ENCODE measurements at places on chromosomes 2 and 18.

- DNase-seq = no peak
Measured at GRCh38 chr2:6480514-6480913, 385.2 kb downstream of the CMPK2 start.

- no peak for DNase-seq
Measured at GRCh38 chr2:74481961-74482800, 617 bp downstream of the CCDC142 start.

DNA sequence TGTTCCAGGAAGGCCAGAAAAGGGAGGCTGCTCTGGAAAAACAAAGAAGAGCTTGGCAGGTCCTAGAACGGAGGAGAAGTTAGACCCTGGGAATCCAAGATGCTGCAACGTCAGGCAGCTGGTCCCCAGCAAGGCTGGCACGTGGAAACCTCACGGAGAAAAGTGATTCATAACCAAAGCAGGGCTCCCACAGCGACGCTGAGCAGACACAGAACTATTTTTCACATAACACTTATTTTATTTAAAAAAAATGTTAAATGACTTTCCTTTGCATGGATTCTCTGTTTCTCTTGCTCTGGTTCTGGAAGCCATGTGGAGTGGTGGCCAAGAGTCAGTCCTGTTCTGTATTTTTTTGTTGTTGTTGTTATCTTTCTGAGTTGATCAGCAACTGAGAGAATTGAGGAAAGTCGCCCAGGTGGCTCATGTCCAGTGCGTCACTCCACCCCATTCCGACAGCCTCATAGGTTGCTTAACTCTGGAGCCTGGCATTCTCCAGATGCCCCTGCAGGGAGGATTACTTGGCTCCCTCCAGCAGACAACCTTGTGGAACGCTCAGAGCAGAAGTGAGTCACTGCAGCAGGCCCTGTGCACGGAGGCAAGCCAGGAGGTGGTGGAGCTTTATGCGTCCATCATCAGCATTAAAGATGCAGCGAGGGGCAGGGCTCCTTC lies 229.9 kb upstream of the HDAC4 start:
- DNase-seq = no peak

GRCh38 chr18:76459687-76460350 lies 35.2 kb downstream of the ZNF516 start:
- no peak for DNase-seq

GRCh38 chr18:78542204-78542603 lies 437.4 kb upstream of the SALL3 start:
- no peak for DNase-seq

GRCh38 chr18:41966943-41967342 lies 11.9 kb downstream of the PIK3C3 start:
- no peak for DNase-seq

DNA sequence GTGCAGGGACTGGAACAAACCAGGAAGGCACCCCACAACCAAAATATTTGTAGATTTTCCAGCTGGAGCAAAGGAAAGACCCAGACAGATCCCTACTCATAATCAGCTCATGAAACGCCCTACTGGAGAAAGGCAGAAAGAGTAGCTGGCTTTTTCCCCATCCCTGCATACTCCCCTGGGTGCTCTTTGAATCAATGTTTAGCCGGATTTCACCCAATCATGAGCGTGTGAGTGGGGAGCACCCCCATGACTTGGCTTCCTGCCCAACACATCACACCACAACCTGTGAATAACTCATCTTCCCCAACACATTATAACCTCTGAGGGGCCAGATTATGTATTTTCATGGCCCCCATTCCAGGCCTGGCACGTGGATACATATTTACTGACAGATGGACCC lies 35.1 kb upstream of the SLC14A1 start:
- no peak for DNase-seq

DNA sequence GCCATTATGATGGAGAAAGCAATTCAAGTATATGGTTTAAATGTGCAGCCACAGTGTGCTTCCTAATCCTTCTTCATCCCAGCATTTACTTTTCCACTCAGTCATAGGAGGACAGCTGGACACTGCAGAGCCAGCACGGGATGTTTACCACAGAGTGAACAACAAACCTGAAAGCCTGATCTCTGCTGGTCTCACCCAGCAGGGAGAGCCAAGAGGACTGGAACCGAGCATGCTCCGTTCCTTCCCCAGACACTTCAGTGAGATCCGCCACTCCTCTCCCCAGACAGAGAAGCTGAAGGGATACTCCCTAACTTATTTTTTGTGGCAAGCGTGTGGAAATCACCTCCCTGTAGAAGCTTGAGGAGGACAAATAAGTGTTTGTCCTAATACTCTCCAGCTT lies 23.2 kb upstream of the GORASP2 start:
- DNase-seq = no peak

GRCh38 chr2:40367652-40368051 lies 84.2 kb downstream of the SLC8A1 start:
- DNase-seq = no peak

DNA sequence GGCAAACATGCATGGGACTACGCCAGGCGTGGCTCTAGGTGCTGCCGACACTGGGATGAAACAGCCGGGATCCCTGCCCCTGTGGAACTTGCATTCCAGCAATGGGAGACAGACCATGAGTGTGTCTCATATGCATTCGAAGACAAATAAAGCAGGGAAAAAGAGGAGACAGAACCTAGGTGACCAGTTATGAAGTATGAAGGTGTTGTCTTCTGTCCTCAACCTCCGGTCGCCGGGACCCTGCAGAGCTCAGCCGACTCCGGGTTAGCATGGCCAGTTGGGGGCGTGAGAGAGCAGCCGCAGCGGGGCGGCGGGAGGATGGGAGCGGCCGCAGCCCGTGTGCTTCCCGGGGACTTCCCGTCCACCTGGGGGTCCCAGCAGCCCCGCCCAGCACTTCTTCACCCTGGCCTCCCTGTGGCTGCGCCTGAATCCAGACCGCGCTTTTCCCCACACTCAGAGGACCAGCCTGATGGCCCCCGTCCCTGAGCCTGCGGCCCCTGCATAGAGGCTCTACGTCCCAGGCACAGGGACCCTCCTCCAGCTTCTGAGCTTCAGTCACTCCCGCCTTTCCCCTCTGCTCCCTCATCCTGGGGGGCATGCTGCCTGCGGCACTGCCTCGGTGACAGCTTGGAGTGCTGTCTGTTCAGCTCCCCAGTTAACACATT lies 11.4 kb downstream of the ID2 start:
- DNase-seq = no peak

DNA sequence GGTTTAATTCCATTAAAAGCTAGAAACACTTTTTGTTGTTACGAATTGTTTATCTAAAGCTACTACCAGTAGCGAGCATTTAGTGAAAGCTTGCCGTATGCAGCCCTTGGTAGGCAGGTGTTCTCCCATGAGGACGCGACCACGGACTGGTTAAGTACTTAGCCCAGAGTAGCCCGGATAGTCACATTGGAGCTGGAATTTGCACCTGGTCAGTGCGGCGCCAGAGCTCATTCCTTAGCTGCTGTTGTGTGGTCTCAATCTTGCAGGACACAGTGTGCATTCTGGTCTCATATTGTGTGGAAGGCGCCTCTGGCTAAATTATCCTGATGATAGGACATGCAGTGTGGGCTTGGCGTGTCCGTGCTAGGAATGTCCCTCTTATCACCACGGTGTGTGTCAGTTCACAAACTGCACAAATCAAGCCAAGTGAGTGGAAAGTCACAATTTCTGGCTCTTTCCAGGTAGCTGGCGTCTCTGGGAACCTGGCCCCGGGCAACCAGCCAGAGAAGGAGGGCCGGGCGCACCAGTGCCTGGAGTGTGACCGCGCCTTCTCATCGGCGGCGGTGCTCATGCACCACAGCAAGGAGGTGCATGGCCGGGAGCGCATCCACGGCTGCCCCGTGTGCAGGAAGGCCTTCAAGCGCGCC lies 133.3 kb downstream of the ZNF236 start:
- DNase-seq = no peak

DNA sequence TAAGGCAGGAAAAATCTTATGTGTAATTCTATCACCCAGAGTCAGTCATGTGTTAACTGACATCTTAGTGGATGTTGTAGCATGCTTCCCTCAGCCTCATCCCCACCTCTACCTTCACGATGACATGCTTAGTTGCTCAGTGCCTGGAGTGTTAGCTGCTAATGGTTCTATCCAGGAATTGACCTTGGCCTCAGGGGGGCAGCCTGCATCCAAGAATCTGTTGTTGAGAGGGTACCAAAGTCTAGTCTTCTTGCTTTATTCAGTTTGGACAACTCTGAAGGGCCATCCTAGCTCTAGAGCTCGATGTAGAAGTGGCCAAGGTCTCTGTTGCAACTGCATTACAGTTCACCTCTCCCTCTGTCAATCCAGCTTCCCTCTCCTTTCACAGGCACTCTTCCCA lies 61.2 kb downstream of the ACYP2 start:
- DNase-seq = no peak

GRCh38 chr2:174633623-174633930 lies 36.0 kb upstream of the WIPF1 start:
- no peak for DNase-seq

DNA sequence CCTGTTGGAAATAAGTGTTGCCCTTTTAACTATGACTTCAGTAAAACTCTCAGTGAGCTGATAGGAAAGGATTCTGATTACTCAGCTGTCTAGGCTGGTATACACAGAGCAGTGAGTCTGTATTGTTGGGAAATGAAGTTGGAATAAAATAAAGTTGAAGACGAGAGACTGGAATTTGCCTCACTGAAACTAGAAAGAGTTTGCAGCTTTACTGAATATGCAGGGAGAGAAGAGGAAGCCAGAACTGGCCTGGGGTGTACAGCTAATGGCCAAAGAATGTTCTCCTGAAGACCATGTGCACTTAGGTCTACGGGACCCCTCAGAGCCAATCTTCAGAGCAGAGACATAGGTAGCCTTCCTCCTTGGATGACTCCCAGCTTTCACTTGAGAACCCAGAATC lies 26.5 kb downstream of the EIF4E2 start:
- no peak for DNase-seq

- no peak for DNase-seq
Measured at GRCh38 chr2:107276034-107276433, 390.1 kb upstream of the ST6GAL2 start.

Data from stimulated activated CD8-positive, alpha-beta memory T cell treated with anti-CD3 and anti-CD28 coated beads, Interleukin-15, amount 100 ng/mL, for 24 hours (primary cell).